ENCODE measurements at places on chromosomes 13 and 19. TPM values are rescaled to one million over a fixed set of nuclear protein-coding genes. Genes with fewer than 3 reads are reported as not detected.

UBE2L5 gene
- polyA plus RNA-seq = 0.10 TPM

- DNase-seq = no peak
Measured at GRCh38 chr13:103187721-103188156, 121.5 kb upstream of the SLC10A2 start.

DNA sequence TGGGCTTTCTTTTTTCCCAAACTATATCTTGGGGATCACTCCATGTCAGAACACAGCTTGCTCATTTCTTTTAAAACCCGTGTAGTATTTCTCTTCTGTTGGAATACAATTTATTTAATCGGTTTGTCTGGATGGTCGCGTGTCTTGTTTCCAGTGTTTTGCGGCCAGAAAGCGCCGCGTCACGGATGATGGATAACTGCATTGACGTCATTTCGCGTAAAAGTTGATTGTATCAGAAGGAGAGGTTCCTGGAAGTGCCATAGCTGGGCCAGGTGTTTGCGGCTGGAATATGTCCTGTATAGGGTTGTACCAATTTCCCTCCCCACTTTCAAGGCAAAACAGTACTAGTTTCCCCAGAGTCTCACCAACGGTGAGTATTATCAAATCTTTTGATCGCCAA, 9.7 kb downstream of the ACTL9 start:
- no peak for DNase-seq

DNA sequence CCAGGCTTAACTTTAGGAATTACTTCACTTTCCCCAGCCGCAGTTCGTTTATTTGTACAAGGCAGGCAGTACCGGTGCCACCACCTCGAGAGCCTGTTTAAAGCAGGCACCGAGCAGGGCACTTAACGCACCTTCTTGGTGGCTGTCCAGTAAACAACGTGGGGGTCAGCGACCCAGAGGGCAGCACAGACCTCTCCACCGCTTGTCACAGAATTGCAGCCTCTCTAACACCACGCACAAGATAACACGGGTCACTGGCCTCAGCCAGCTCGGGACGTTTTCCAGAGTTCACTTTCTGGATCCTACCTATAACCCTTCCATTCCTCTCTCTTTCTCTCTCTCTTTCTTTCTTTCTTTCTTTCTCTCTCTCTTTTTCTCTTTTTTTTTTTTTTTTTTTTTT, 16.8 kb upstream of the ELAVL1 start:
- DNase-seq = no peak

GRCh38 chr13:98406971-98407370, 169.9 kb downstream of the STK24 start:
- DNase-seq = no peak

All from liver (tissue), 10 donors.